AG08395 (cell line): ENCODE measurements at places on chromosomes 16 and 17.

DNA sequence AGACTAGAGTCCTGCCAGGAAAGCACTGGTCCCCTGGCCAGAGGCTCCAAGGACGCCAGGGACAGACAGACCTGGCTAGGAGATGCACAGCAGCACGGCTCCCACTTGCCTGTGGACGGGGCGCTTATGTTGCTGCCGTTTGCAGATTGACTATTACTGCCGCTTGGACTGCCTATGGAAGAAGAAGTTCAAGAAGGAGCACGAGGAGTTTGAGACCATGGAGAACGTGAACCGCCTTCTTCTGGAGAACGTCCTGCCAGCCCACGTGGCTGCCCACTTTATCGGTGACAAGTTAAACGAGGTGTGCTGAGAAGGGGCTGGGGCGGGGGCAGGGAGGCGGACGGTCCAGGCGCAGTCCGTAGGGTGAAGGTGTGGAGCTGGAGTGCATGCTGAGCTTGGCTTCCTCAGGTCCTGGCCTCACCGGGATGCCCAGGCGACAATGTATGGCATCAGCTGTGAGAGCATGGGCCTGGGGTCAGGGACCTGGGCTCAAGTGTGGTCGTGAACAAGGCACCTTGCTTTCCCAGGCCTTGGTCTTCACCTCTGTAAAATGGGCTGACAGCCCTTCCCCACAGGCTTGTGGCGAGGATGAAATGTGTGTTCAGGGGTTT is 45.6 kb downstream of the ADCY7 start:
- no peak for DNase-seq

DNA sequence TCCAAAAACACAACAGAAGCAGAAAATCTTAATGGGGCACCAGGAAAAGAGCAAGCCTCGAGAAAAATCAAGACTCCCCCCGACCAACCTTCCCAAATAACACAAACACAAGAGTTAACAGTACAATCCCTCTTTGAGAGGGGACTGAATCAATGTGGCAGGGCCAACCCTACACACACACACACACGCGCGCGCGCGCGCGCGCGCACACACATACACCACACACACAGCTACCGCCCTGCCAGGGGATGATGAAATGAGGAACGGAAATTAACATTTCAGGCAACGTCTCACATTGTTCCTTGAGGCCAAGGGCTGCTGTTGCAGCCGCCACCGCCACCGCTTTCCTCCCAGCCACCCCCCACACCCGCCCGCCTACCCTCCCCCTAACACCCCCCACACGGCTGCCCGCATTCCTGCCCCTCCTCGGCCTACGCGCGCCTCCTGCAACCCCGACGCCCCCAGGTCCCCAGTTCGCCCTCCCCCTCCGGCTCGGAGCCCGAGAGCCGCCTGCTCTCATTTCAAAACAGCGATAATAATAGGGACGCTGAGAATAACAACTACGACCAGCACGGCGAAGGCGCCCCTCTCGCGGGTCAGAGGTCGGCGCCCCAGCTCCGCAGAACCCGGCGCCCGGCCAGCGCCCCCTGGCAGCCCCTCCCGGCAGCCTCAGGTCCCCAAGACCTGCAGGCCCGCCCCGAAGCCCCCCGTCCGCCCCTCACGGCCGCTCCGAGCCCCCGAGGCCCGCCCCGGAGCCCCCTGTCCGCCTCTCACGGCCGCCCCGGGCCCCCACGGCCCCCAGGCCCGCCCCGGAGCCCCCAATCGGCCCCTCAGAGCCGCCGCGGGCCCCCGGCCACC is 1.1 kb downstream of the ANKRD11 start:
- peak; percentile 79 for DNase-seq

- DNase-seq, result no peak
Measured at GRCh38 chr17:65900216-65900615, 291.7 kb downstream of the CEP112 start.

GRCh38 chr17:44917456-44917855 is 2.2 kb upstream of the GFAP start:
- no peak for DNase-seq
